Cardiac muscle cell (in vitro differentiated cells and primary cell): ENCODE measurements at places on chromosomes 16 and 17.

- DNase-seq = no peak
Observed at GRCh38 chr16:81765111-81765919, 13.8 kb upstream of the PLCG2 start.

GRCh38 chr16:85376292-85377095 is 236.6 kb upstream of the GSE1 start:
- no peak for DNase-seq

DNA sequence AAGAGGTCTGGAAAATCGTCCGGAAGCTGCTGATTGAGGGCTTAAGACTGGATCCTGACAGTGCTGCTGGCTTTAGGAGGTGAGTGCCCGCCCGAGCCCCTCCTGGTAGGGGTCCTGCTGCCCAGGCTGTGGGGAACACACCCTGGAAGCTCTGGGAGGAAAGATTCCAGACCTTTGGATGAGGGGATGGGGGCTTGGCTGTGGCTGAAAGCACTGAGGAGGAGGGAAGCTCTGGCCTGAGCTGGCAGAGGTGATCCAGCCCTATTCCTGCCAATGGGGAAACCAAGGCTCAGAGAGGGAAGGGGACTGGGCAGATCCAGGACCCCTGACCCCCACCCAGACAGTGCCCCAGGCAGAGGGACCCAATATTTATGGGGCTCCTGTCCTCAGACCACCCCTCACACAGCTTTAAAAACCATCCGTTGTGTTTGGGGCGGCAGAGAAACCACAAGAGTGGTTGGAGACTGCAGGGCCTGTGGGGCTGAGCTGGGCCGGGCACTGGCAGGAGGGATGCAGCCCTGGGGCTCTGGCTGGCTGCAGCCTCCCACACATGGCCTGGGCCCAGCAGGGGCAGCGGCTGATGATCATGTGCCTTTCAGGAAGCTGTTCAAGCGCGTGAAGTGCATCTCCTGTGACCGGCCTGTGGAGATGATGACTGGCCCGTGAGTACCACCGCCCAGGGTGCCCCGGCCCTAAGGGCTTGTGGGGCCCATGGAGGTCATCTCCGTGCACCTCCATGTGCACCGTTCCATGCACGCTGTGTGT is 22.8 kb downstream of the UBALD1 start:
- no peak for DNase-seq

DNA sequence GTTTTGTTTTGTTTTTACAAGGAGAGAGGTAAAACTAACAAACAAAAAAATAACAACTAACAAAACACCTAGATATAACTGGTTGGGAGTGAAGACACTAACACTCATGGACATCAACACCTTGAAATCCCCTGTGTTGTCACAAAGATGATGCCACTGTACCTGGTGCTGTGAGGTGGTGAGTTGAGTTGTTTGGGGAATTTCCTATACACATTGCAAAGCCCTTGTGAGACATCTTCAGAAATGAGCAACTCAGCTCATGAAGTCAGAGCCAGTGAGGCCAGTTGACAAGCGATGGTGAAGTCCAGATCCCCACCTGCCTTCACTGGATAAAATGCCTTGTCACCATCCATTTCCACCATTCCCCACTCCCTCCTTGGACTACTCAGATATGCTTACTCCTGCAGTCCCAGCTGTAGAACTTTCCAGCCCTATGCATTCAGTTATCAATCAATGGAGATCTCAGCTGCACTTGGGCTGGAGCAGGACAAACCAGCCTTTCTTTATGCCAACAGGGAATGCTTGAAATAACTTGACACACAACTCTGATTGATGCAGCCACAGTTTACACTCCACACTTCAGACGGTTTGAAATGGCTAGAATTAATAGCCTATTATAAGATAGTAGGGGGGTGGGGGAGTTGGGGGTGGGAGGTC is 22.2 kb downstream of the ANKFN1 start:
- DNase-seq = no peak

DNA sequence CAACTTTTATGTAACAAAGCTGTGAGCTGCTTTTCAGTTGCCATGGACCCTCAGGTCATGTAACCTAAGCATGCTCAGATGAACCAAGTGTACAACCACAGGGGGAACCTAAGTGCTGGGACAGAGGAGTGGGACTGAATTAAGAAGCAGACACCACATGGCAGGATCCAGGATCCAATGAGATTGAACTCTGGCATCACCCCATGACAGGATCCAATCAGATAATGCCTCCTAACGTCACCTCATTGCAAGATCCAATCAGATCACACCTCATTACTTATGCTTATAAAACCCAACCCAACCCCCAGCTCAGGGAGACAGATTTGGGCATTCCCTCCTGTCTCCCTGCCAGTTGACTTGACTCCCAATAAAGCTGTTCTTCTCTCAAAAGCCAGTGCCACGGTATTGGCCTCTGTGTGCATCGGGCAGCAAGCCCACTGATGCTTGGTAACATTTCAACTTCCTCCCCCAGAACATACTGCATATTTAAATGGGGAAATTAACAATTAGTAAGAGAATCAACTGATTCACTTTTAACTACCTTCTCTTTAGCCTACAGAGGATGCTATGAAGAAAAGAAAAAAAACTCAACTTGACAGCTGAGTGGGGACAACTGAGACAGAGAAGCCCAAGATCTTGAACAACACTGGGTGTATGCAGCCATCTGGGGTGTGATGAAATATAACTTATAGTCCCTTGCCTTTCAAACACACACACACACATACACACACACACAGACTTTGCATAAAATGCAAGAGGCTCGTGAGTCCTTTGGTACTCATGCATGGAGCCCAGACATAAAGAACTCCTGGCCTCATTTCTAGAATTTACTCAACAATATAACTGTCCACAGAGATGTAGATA is 148.4 kb downstream of the SLC39A11 start:
- DNase-seq = no peak

- DNase-seq = peak; percentile 67
Observed at GRCh38 chr16:11783319-11784037, 13.6 kb downstream of the ZC3H7A start.

DNA sequence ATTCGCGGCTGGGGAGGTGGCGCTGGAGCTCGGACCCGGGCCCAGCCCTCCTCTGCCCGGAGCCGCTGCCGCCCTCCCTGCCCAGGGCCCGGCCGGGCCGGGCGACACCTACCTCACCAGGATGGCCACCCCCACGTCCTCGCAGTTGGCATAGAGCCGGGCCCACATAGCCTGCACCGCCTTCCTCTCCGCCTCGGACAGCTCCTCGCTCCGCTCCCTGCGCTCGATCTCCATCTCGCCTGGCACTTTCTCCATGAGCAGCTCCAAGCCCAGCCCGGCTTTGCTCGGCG is 276 bp downstream of the CYGB start:
- DNase-seq = peak; percentile 68

DNA sequence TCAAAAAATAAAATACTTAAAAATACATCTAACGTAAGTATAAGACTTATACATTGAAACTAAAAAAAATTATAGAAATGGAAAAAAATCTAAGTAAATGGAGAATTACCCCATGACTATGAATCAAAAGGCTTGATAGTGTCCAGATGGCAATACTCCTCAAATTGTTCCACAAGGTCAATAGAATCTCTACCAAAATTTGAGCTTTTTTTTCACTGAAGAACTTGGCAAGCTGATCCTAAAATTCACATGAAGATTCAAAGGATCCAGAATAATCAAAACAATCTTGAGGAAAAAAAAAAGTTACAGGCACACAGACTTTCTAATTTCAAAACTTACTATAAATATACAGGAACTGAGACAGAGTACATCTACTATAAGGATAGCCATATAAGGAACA is 448.4 kb upstream of the CDH11 start:
- DNase-seq = no peak

- DNase-seq = no peak
Observed at GRCh38 chr16:30721606-30722005, 22.6 kb downstream of the SRCAP start.

GRCh38 chr16:177394-177822 is 928 bp downstream of the HBA1 start:
- peak; percentile 28 for DNase-seq

- peak; percentile 33 for DNase-seq
Observed at GRCh38 chr16:83561876-83562275, 245.9 kb upstream of the HSBP1 start.

GRCh38 chr17:3693829-3694231 is 2.1 kb downstream of the P2RX5 start:
- no peak for DNase-seq

DNA sequence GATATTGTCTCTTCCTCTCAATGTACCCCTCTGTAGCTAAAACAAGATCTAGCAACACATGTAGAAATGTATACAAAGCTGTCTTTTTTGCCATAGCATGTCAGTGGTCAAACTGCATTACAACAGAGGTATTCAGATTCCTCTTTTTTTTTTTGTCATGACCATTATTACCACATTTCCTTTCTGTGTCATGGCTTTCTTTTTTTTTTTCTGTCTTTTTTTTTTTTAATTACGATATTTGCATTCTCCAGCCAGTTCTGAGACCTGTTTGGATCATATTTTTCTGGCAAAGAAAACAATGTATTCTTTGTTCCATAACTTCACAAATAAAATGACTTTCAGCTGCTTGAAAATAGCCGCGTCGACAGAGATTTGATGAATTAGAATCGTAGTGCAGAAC is 27.4 kb upstream of the CAPNS2 start:
- DNase-seq = peak; percentile 68

DNA sequence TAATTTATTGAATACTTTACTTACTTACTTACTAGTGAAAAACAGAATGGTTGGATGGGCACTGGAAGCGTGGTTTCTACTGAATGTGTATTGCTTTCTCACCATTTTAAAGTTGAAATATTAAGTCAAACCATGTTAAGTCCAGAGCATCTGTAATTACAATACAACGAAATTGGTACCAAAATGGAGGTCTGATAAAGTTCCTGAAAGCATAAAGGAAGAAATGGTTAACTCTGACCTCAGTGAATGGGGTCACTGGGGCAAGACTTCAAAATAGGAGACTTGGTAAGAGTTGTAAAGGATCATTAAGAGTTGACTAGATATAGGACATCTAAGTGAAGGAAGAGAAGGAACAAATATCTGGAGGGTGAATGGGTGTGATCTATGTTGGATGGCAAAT is 237.1 kb downstream of the MAF start:
- no peak for DNase-seq

DNA sequence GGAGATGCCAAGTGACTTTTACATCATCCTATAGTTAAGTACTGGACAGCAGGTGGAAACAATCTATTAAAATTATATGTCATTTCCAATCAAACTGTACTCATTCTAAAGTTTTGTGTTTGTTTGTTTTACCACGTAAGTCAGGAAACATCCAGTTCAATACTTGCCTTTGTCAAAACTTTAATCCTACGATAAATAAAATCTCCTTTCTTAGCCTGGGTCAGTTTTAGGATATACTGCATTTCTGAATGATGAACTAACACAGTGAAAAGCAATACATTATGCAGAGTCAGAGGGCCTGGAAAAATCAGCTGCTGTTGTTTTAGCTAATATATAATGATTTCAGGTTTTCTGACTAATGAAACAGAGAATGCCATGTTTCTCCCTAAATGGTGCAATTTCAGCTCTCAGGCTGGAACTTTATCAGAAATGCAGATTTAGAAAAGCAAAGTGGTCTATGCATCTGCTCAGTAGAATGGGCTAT is 756.4 kb downstream of the CDH11 start:
- no peak for DNase-seq

DNA sequence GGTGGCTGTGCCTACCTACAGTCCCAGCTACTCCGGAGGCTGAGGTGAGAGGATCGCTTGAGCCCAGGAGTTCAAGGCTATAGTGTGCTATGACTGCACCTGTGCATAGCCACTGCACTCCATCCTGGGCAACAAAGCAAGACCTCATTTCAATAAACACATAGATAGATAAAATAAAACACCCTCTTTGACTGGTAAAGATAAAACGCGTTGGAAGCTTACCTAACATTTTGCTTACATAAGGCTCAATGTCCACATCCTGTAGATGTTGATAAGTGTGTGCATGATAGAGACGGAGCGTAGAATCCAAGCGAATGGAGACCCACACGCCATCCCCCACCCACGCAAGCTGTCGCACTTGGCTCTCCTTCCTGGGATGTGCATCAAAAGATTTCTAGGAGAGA is 113.4 kb upstream of the TOB1 start:
- no peak for DNase-seq

- no peak for DNase-seq
Observed at GRCh38 chr17:54172985-54173316, 350.2 kb downstream of the KIF2B start.

DNA sequence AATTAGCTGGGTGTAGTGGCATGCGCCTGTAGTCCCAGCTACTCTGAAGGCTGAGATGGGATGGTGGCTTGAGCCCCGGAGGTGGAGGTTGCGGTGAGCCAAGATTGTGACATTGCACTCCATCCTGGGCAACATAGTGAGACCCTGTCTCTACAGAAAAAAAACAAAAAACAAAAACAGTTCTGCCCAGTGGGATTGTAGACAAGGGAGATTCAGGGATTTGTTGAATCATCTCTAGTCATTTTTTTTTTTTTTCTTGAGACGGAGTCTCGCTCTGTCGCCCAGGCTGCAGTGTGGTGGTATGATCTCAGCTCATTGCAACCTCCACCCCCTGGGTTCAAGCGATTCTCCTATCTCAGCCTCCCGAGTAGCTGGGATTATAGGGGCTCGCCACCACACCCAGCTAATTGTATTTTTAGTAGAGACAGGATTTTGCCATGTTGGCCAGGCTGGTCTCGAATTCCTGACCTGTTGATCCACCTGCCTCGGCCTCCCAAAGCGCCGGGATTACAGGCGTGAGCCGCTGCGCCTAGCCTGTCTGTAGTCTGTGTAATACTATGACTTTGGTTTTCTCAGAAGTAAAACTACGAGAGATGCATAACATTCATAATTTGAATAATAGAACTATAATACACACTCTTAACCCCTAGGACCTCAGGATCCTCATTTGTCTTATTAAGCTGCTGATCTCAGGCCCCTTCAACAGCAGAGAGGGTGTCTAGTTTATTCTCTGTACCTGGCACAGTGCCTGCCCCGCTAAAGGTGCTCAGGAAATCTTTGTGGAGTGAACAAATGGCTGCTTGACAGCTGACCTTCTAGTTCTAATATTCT is 1.4 kb downstream of the TEN1 start:
- no peak for DNase-seq

GRCh38 chr16:58501242-58502131 is 1.5 kb downstream of the NDRG4 start:
- peak; percentile 79 for DNase-seq

DNA sequence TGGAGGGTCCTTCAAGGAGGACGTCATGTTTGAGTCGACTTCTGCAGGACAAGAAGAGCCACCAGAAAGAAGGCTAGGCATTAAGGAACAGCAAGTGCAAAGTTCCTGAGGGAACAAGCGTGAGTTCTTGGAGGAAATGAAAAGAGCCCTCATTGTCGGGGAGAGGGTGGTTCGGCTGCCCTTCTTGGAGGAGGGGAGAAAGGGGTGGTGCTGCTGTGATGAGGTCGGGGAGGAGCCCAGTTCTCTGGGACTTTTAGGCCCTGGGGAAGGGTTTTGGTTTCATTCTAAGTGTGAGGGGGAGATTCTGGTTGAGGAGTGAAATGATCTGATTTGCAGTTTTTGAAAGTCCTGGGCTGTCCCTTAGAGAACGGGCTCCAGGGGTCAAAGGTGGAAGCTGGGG is 4.1 kb downstream of the BICDL2 start:
- DNase-seq = no peak

GRCh38 chr16:86219655-86220445 is 290.5 kb upstream of the FOXF1 start:
- peak; percentile 77 for DNase-seq
